ENCODE measurements at places on chromosomes 16 and 17. TPM values are rescaled to one million over a fixed set of nuclear protein-coding genes. Genes with fewer than 3 reads are reported as not detected.

FBXW10B gene
- not detected for total RNA-seq

SLC35G6 gene
- not detected for total RNA-seq

TERB1 gene
- total RNA-seq = not detected

TBC1D3C gene
- total RNA-seq = 2.7 TPM

CENPV gene
- total RNA-seq = 40.6 TPM

TXNDC11 gene
- 27.1 TPM for total RNA-seq

NACA2 gene
- total RNA-seq = not detected

TMEM92 gene
- total RNA-seq = 11.0 TPM

ZNF23 gene
- 2.9 TPM for total RNA-seq

MPV17L gene
- total RNA-seq = 3.3 TPM

DRC3 gene
- 0.33 TPM for total RNA-seq

LITAFD gene
- not detected for total RNA-seq

PRAC1 gene
- not detected for total RNA-seq

GCGR gene
- total RNA-seq = not detected

PRR14 gene
- 32.1 TPM for total RNA-seq

PROCA1 gene
- total RNA-seq = 1.6 TPM

CHTF18 gene
- 39.1 TPM for total RNA-seq

C16orf92 gene
- not detected for total RNA-seq

CACNG5 gene
- total RNA-seq = not detected

MYCBPAP gene
- total RNA-seq = 0.98 TPM

ZNF319 gene
- 7.2 TPM for total RNA-seq

HOXB4 gene
- 4.1 TPM for total RNA-seq

TMIGD1 gene
- total RNA-seq = not detected

CDR2L gene
- total RNA-seq = 49.3 TPM

Measured in mesangial cell (primary cell).